ENCODE measurements at places on chromosomes 4 and X.

GRCh38 chr4:123339507-123340380 lies 56.9 kb upstream of the SPRY1 start:
- no peak for DNase-seq

- no peak for DNase-seq
Measured at GRCh38 chrX:97705936-97706335, 822.2 kb downstream of the RPA4 start.

DNA sequence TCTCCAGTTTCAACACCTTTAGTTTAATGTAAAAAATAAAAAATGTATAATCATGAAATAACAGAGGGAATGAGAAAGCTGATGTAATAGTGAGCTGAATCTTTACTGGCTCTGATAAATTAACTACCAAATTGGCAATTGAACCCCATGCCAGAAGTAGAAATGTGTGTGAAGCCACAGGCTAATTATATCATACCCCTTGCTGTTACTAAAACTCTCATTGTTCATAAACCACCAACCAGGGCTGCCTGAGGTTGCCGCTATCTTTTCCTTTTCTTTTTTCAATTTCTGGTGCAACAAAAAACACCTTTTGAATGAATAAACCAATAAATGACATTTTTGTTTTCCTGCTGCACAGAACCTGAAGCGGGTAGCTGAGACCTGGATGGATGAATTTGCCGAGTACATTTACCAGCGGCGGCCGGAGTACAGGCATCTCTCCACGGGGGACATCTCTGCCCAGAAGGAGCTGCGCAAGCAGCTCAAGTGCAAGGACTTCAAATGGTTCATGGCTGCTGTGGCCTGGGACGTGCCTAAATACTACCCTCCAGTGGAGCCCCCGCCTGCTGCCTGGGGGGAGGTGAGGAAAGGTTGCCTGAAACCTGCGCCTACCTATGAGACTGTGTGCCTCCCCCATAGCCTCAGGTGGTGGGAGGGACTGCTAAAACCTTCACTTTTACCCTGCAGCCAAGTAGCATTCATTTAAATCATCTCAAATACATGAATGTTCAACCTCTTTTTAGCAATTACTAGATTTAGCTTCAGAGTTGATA lies 216.7 kb upstream of the GALNT7 start:
- no peak for DNase-seq

DNA sequence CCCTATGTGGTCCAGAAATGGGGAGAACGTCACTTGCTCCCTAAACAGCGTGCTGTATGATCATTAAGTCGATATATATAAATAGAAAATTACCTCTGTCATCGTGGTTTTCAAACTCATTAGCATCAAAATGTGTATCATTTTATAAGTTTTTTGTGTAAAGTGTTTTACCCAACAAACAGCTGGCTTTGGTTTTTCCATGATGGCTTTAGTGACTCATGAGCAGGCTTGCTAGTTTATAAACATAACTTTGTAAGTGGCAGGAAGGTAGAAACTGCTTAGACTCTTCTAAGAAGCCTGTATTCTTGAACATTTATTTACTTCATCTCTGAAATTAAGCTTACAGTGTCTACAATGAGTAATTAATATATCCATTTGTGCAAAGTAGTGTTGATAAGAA lies 108.4 kb upstream of the DIPK2B start:
- DNase-seq: no peak

DNA sequence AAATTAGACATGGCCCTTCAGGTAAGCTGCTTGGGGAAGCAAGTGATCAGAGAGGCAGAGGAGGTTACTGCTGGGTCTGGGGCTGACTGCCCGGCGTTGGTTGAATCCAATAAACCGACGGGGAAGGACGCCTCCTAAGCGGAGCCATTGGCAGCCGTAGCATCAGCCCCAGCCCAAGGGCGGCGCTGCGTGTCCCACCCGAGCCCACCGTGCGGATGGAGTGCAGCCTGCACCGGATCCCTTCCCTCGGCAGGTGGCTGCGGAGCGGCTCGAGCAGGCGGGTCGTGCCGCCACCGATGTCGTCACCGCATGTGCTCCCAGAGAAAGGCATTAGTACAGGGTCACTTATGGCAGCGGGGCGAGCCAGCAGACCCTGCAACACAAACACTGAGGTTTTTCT lies 82.1 kb downstream of the ALPK1 start:
- DNase-seq: no peak

All from T-helper 2 cell (primary cell).